ENCODE measurements at places on chromosomes 4 and X.

DNA sequence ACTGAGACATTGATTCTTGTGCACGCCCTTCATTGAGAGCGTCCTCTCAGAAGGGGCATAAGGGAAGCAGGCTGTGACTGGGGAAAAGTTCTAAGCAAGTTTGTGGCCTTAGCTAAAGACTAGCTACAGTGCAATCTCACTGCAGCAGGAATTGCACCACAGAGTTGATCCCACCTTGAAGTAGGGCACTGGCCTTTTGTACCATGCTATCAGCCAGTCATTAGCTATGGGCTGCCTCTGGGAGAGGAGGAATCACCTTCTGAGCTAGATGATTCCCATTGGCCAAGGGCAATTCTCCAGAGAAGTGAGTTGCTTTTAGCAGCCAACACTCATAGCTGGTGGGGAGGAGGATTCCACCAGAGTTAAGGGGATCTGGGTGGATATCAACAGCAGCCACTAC lies 142.6 kb upstream of the SCML1 start:
- DNase-seq: no peak

GRCh38 chrX:129804806-129805205 lies 25.1 kb downstream of the SASH3 start:
- no peak for DNase-seq

DNA sequence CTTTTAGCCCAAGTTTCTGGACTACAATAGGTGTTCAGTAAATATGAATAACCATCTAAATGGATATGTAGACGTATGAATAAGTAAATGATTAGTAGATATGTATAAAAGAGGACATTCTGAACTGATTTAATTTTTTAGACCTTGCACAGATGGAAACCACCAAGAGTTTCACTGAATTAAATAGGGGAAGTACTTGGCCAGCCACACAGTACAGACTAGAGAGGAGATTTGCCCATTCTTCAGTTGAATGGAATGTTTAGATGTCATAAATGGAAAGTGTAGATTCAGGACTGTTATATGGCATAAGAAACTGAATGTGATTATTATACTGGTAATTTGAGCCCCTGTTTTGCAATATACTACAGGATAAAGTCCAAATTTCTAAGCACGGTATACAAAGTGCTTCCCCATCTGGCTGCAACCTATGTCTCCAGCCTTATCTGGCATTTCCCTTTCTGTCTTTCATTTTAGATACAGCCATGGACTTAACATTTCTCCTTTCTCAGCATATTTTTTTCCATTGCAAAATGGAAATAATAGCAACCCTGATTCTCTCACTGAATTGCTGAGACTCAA lies 137.8 kb upstream of the HS3ST1 start:
- DNase-seq: no peak

DNA sequence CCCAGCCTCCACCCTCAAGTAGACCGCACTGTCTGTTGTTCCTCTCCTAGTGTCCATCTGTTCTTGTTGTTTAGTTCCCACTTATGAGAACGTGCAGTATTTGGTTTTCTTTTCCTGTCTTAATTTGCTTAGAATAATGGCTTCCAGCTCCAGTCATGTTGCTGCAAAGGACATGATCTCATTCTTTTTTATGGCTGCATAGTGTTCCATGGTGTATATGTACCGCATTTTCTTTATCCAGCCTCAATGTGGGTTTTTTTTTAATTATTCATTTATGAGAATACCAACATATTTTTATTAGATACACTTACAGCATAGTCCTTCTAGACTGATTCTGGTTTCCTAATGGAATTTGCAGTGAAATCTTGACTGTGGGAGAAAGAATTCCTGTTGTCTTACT lies 1.3 kb downstream of the VMA21 start:
- DNase-seq: no peak

DNA sequence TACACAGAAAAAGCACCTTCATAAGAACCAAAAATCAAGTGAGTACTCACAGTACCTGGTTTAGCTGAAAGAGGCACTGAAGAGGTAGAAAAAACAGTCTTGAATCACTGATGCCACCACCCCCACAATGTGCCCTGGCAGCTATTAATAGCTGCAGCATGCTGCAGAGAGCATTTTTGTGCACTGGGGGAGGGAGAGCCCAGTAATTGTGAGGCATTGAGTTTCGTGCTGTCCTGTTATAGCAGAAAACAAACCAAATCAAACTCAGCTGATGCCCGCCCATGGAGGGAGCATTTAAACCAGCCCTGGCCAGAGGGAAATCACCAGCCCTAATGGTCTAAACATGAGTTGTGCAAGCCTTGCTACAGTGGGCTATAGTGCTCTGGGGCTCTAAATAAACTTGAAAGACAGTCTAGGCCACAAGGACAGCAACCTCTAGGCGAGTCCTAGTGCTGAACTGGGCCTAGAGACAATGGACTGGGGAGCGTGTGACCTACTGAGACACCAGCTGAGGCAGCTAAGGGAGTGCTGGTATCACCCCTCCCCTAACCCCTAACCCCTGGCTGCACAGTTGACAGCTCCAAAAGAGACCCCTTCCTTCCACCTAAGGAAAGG lies 106.3 kb upstream of the TMLHE start:
- peak; percentile 80 for DNase-seq

GRCh38 chr4:8544741-8545438 lies 35.3 kb upstream of the GPR78 start:
- no peak for DNase-seq

DNA sequence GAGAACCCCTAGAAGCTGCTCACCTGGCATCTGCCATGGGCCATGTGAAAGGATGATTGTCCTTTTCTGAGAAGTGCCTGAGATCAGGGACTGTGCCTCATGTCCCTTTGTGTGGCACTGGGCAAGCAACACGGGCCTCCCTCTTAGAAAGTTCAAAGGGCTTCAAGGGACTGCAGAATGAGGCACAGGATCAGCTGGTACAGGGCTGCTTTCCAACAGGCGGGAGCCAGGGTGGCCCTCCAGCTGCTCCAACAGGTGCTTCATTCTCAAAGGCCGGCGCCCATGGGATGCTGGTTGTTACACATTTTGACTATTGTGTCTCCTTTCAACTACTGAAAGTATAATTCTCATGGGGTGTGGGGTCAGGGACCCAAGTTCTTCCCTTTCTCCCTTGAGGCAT lies 114.7 kb downstream of the ENPP6 start:
- DNase-seq: no peak

DNA sequence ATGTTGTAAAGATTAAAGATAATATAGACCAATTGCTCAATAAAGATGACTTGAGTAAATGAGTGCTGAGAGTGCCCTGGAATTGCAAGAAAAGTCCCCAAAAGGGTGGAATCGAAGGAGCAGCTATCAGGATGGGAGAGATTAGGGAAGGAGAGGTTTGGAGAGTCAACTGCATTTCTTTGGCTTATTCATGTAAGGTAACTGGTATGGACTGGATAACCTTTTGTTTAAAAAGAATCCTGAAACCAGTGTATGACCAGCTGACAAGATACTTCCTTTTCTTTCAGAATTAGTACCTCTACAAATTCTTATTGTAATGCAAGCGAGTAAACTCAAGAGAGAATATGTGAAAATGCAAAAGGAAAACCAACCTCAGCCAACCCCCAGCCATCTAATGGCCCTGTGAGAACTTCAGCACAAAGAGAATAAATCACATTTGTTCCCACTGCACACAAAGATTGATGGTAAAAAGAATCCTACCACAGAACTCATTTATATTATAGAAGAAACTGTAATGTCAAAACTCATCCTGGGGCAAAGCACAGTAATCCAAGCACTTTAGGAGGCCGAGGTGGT lies 24.5 kb upstream of the SPP1 start:
- no peak for DNase-seq

- DNase-seq: no peak
Observed at GRCh38 chr4:89661173-89661899, 175.6 kb downstream of the SNCA start.

- DNase-seq: no peak
Observed at GRCh38 chr4:174255786-174256185, 27.7 kb downstream of the FBXO8 start.

DNA sequence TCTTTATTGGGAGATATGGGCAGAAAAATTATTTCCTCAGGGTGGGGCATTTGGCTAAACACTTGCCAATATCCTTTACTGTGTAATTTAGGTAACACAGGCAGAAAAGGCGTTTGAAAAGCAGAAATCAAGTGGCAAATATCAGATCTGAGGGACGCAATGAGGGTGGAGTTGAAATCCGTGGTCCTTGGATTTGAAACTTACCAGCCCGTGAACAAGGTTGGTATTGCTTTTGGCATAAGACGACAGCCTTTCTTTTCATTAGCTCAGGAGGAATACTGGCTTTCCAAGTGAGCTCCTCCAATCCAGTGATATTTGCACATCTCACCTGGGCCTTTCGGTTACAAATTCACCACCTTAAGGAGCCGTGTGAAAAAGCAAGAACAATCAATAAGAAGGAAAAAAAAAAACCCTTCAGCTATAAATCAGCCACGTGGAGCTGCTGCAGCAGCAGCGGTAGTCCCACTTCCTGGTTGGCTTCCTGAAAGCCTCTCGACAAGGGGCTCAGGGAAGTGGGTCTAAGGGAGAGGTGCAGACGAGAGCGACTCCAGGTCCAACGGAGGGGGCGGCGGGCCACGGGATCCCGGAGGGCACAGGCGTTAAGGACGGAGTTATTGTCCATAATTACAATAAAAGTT lies 734 bp upstream of the GALNT7 start:
- peak; percentile 28 for DNase-seq

DNA sequence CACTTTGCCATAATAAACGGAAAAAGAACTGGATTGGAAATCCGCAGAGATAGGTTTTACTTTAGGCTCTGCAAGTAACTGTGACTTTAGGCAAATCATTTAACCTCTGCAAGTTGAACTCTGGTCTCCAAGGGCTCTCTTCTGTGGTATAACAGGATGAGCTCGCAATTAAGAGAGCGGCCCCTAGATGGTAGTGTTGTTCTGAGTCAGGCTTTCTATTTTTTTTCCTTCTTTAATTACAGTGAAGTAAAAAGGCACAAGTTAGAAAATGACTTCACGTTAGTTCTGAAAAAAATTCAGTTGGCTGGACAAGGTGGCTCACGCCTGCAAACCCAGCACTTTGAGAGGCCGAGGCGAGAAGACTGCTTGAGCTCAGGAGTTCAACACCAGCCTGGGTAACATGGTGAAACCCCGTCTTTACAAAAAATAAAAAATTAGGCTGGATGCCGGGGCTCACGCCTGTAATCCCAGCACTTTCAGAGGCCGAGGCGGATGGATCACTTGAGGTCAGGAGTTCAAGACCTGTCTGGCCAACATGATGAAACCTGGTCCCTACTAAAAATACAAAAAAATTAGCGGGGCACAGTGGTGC lies 18.0 kb downstream of the RPS3A start:
- peak; percentile 51 for DNase-seq

DNA sequence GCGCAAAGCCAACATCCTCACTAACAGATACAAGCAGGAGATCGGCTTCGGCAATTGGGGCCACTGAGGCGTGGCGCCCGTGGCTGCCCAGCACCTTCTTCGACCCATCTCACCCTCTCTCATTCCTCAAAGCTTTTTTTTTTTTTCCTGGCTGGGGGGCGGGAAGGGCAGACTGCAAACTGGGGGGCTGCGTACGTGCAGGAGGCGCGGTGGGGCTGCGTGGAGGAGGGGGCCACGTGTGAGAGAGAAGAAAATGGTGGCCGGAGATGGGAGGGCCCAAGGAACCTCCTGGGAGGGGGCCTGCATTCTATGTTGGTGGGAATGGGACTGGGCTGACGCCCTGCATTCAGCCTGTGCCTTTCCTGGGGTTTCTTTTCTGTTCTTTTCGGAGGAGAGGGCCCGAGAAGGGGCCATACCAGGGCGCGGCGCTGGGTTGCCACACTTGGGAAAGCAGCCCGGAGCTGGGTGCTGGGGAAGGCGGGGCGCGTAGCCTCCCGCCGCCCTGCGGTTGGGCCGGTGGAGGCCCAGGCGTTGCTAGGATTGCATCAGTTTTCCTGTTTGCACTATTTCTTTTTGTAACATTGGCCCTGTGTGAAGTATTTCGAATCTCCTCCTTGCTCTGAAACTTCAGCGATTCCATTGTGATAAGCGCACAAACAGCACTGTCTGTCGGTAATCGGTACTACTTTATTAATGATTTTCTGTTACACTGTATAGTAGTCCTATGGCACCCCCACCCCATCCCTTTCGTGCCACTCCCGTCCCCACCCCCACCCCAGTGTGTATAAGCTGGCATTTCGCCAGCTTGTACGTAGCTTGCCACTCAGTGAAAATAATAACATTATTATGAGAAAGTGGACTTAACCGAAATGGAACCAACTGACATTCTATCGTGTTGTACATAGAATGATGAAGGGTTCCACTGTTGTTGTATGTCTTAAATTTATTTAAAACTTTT lies 4.5 kb downstream of the MID1IP1 start:
- peak; percentile 78 for DNase-seq

GRCh38 chr4:141771889-141772830 lies 135.8 kb downstream of the IL15 start:
- no peak for DNase-seq

DNA sequence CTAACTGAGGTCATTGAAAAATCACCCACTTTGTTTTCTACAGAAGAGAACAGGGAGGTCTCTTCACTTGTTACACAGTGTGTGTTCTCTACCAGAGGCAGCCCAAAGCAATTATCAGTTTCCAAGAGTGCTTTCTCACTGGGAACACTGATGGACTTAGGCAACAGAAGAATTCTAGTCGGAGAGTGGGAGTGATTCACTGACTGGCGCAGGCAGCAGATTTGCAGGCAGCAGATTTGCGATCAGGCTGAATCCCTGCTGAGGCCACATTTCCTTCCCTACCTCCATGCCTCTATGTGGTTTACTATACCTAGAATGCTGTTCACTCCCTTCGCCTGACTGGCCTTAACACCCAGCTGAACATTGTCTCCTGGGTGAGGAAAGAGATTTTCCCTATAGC lies 6.6 kb downstream of the OCIAD2 start:
- DNase-seq: no peak

DNA sequence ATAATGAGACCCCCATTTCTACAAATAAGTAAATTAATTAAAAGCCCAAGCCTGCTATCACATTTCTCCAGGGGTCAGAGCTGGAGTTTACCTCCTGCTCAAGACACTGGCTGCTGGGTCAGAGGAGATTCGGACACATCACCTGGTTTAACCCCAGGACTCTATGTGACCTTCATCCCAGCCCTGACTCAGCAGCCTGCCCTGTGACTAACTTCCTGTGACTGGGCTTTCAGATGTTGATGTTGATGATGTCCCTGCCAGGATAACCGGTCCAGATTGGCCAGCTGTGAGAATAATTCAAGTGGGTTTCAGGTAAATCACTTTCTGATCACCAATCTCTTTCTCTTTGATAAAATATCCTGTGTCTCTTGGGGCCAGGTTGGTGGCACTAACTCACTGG lies 102.4 kb upstream of the MAML3 start:
- DNase-seq: peak; percentile 20

GRCh38 chr4:168143601-168144000 lies 51.3 kb downstream of the ANXA10 start:
- DNase-seq: no peak

DNA sequence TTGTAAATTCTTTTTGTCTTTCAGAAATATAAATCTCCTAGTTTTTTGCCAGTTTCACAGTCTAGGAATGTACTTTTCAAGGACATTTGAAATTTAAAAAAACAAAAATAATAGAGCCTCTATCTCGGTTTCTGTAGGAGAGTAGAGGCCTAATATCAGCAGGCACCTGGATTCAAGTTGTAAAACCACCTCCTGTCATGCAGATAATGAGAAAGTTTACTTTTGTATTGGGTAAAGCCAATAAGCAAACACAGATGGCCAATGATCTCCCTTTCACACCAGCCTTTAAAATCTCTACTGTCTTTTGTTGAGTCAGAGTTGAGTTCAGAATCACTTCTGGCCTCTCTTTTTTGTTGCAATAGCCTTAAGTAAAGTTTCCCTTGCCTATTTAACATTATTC lies 1499.9 kb downstream of the PCDH18 start:
- DNase-seq: no peak

All from RPMI8226 (cell line).